ENCODE measurements at places on chromosomes 5 and 9.

DNA sequence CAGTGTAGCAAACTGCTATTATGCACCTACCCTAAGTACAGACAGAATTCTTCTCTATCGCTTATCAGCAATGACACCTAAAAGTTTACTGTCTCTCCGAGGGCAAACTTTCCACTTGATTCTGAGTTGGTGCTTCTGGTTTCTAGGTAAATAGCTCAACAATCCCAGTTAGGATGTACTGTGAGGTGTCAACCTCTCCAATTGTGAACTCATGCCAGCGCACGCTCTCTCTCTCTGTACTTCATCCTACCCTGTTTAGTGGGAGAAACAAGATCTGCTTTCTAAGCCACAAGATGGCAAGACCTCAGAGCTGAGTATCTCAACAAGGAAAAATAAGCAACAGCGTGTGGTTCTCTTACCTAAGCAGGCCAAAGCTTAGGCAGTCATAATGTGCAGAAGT is 335.3 kb downstream of the SLIT3 start:
- no peak for DNase-seq

DNA sequence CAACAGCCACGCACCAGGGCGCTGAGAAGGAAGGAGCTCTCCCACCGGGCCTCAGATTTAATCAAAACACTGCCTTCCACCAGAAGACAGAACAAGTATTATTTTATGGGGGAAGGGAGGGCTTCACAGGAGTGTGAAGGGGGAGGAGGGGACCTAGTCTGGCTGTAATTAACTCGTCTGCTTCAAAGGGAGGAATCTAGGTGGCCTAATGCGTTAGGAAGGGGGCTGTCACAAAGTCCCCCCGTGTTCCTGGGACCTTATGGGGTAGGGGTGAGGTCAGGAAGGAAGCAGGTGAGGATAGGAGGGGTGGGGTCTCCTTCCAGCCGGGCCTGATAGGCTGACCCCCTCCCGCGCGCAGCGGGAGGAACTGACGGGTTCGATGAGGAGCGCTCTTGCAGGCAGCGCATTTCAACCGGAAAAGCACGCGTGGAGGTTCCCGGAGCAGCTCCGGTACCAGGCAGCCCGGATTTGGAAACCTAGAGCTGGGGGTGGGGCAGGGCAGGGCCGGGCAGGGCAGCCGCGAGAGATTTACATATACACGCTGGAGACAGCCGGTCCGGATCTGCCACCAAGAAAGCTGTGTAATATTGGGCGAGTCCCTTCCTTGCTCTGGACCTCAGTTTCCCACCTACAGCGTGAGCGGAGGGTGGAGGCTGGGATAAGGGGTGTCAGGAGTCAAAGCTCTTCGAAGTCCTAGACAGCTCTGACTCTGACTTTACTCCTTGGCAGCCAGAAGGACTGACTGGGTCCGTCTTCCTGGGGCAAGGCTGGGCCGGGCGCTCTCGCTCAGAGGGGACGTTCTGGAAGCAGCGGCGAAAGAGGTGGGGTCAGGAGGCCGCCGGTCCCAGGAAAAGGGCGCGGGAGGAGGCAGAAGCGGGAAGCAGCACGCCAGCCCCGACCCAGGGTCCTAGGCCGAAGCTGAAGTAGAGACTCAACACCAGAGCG is 1.8 kb downstream of the SHB start:
- no peak for DNase-seq

GRCh38 chr5:123705741-123706140 is 193.8 kb downstream of the CSNK1G3 start:
- peak; percentile 71 for DNase-seq

DNA sequence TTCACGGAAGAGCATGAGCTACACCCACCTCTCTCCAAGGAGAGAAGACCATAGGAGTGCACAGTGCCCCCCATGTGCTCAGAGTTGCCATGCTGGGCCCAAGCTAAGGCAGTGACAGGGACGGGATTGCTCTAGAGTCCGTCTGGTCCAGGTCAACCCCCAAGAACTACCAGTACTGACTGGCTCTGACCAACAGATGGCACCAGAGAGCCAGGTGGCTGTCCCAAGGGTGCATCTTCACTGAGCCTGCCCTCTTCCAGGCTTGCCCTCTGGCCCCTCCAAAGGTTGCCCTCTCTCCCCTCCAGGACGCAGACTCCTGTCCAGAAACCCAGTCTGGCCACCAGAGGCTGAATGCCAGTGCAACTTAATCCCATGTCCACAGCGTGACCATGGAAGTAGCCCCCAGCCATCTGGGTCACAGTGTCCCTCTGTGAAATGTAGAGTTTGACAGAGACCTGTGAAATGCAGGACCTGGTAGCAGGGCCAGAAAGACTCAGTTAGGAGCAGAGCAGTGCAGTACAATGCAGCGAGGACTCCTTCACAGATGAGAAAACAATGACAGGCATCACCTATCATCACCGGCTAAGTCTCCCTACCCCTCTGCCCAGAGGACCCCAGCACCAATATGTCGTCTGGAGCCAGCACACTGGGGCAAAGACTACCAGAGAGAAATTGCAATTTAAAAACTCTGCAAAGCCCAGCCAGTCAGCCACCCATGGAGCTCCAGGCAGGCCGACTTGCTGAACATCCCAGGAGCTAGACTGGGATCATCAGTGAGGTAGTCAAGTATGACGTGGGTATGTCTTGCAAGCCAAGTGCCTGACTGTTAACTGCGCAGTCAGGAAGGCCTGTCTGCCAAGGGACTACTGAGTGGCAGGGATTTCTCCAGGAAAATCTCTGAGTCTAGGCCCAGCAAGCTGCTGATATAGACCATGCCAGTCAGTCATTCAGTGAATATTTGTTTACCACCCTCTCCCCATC is 7.7 kb upstream of the SKP1 start:
- DNase-seq = no peak

- no peak for DNase-seq
These were observed 20.4 kb upstream of the ITGA1 start for GRCh38 chr5:52767217-52767743.

GRCh38 chr5:72206160-72206559 is 98.9 kb downstream of the MAP1B start:
- DNase-seq = no peak

GRCh38 chr9:116115761-116116353 is 37.7 kb upstream of the PAPPA start:
- DNase-seq = peak; percentile 85

DNA sequence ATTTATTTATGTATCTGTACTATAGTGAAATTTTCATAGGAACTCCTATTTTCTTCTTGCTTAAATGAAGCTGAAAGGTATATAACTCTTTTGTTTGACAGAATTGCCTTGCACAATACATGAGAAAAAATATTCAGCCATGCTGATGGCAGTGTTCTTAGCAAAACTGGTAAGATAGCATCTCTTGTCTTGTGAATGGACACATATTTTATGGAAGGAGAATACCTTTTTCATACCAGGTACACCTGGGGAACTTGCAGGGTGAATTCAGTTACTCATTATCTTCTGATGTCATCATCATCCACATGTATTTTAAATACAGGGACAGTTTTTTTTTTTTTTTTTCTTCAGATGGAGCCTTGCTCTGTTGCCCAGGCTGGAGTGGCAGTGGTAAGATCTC is 49.4 kb downstream of the MAMDC2 start:
- no peak for DNase-seq

GRCh38 chr5:1519631-1520210 is 4.0 kb downstream of the LPCAT1 start:
- no peak for DNase-seq

DNA sequence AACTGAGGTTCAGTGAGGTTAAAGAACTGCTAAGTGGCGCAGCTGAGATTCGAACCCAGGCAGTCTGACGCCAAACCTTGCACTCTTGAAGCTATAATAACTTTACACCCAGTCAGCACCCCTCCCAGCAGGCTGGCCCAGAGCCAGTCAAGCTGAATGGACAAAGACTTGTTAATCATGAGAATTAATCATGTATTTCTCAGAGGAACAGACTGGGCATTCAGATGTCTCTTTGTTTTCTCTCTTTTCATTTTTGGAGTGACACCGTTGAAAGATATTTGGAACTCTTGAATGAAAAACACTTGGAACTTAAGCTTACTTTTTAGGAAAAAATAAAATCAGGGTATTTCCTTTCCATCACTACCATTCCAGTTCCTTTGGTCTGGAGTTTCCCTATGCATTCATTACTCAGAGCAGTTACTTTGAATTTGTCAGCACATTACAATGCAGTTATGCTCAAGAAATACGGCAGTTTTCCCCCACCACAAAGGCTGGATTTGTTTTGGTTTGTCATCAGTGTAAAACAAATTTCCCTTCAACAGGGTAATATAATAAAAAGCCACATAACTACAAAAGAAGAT is 22.6 kb upstream of the MAMDC2 start:
- peak; percentile 59 for DNase-seq

GRCh38 chr5:75670577-75670976 is 46.7 kb downstream of the POC5 start:
- DNase-seq = no peak

GRCh38 chr9:128206484-128206883 is 3.3 kb downstream of the DNM1 start:
- no peak for DNase-seq

GRCh38 chr5:122297587-122298298 is 14.3 kb upstream of the SNCAIP start:
- DNase-seq = no peak

GRCh38 chr9:120416781-120417427 is 163.1 kb downstream of the CDK5RAP2 start:
- no peak for DNase-seq

DNA sequence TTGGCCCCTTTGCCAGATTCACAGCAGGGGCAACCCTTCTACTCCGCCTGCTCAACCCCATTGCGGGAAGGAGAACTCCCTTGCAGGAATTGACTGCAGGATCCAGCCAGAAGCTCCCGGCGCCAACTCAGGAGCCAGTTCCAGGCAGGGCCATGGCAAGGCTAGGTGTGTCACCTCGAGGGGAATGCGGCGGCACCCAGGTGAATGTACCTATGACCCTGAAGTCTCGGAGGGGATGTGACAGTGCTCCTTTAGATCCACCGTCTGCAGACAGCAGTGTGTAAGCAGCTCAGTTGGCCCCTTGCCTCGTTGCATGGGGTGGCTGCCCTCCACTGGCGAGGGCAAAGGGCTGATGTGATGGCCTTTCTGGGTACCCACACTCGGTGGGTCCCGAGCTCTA is 606.6 kb downstream of the ELAVL2 start:
- DNase-seq = no peak

GRCh38 chr5:57298985-57299491 is 125.2 kb downstream of the GPBP1 start:
- peak; percentile 75 for DNase-seq

DNA sequence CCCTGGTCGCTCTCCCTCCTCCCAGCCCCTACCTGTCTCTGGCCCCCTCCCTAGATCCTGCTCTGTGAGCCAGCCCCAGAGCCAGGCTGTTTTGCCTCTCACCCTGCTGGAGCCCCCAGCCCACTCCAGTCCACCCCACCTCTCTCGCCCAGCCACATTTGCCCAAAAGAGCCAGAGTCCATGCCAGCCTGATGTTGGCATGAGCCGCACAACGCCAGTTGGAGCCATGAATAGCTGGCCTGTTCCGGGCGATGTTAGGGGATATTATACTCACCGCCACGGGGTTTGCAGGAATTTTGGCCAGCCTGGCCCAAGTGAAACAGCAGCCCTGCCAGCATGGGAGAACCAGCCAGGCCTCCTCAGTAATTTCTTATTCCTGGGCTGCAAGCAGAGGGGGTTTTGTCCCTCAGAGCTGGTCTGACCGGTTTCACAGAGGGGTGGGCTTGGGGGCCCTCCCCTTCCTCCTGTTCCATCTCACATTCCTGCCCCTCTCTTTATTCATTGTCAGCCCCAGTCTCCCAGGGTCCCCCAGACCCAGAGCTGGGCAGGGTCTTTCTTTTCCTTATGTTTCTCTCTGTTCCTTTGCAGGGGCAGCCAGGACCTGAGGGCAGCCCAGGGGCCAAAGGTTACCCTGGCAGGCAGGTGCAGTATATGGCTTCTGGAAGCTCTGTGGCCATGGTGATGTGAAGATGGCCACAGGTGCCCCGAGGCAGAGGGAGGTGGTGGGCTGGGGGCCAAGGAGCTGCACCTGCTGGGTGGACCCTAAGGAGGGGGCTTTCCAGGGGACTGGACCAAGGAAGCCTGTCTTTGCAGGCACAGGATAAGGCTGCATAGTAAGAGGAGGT is 50.1 kb downstream of the COL27A1 start:
- no peak for DNase-seq

GRCh38 chr5:108432024-108432423 is 50.1 kb upstream of the FBXL17 start:
- DNase-seq = peak; percentile 24

DNA sequence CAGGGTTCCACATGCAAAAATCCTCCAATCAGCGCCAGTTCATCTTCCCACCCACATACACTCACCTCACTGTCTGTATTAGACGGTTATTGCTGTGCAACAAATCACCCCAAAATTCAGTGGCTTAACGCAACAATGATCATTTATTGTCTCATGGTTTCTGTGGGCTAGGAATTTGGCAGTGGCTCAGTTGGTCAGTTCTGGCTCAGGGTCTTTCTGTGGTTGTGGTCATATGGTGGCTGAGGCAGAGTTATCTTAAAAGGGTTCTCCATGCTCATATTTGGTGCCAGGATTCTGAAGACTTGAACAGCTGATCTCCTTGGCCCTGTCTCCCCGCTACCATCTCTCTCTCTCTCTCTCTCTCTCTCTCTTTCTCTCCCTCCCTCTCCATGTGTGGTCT is 12.9 kb downstream of the ZNF618 start:
- DNase-seq = no peak

DNA sequence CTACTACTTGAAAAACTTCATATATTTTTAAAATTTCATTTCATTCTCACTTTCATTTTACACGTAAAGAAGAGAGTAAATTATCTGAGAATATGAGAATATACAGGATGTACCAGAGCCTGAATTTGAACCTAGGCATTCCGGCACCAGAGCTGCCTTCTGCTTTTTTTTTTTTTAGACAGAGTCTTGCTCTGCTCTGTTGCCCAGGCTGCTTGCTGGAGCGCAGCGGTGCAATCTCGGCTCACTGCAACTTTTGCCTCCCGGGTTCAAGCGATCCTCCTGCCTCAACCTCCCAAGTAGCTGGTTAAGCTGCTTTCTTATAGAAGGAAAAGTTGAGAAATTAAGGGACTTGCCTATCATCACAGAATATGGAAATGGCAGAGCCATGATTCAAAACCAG is 540.1 kb downstream of the EBF1 start:
- DNase-seq = no peak

DNA sequence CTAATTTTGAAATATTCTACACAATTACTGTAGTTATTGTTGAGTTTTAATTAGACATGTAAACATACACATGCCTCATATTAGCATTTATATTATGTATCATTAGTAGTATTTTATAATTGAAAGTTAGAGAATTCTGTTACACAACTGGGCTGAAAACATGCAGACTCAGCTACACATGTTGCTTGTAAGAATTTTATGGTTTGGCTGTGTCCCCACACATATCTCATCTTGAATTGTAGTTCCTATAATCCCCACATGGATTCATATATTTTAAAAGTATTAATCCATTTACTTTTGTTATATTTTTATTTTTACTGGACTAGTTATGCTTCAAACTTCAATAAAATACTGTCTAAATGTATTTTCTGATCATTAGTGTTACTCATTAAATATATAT is 2075.3 kb upstream of the C9orf72 start:
- DNase-seq = no peak

GRCh38 chr5:68522863-68523262 is 307.3 kb downstream of the PIK3R1 start:
- peak; percentile 63 for DNase-seq

GRCh38 chr9:86659413-86660046 is 287.8 kb downstream of the GAS1 start:
- no peak for DNase-seq
